Stimulated activated CD4-positive, alpha-beta T cell treated with anti-CD3 and anti-CD28 coated beads, Interleukin-1b, Interleukin-23, amount 100 ng/mL, for 1 hour (primary cell): ENCODE measurements at places on chromosomes 5 and 9.

GRCh38 chr5:64164166-64164565 lies 1.5 kb upstream of the RNF180 start:
- DNase-seq: no peak

DNA sequence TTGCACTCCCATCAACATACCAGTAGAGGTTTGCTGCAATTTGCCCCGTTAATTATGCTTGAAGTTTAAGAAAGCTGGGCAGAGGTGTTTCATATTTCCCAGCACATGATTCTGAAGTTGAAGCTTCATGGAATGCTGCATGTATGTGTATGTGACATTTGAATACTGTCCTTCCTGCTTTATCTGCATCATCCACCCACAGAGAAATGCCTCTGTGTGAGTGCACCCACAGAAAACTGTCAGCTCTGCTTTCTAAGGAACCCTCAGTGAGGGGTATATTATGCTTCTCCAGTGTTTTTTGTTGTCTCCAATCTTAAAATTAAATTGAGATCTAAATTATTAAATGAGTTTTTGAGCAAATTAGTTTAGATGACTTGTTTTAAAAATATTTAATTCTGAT lies 358.1 kb upstream of the PIK3R1 start:
- no peak for DNase-seq

GRCh38 chr5:172713809-172714490 lies 57.0 kb downstream of the DUSP1 start:
- DNase-seq: no peak

- DNase-seq: no peak
These were observed 8.0 kb downstream of the KLF9 start for GRCh38 chr9:70406434-70406862.

DNA sequence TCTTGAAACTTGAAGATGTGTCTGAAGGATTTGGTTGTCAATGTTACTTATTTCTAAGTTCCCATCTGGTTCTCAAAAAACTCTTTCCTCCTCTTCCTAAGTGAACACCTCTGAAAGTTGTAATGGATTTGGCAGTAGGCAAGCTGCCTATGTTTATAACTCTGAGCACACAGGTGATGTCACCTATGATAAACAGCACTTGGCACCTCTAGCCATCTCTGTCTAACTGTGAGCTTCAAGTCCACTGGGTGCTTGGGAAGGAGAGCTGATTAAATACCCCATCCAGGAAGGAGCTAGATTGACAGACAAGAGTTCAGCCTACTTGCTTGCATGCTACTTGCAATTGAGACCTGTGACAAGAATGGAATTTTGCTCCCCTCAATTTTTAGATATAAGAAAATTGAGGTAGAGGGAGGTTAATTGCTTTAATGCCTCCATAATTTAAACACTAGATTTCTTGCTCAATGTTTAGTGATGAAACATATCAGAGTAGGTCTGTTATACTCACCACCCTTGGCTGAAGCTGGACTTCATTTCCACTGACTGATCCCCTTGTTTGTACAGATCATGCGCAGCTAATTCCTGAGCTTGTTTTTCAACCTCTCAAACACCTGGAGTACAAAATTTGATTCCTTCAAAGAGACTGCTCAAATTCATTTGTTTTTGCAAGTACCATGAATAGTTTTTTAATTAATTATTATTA lies 49.9 kb downstream of the PDE4D start:
- DNase-seq: no peak
